ENCODE measurements at places on chromosomes 6 and 20.
A peak's percentile ranks its signal among the peaks of the same experiment; 100 is the strongest.

- DNase-seq: no peak
Observed at GRCh38 chr20:54305421-54305820, 97.5 kb downstream of the PFDN4 start.

DNA sequence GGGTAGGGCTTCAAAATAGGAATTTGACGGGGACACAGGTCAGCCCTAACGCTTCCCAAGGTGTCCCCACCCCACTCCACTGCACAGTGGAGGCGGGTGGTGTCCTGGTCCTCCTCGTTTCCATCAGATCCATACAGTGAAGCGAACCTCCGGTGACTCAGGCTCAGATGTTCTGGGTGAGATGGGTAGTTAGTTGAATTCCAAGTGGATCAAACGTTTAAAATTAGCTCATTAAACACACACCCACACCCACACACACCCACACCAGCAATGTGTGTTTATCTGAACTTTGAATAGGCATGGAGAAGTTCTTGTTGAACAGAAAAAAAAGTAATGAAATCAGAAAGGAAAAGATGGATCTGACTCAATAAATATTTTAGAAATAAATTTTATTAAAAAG, 58.9 kb downstream of the CDH4 start:
- no peak for DNase-seq

DNA sequence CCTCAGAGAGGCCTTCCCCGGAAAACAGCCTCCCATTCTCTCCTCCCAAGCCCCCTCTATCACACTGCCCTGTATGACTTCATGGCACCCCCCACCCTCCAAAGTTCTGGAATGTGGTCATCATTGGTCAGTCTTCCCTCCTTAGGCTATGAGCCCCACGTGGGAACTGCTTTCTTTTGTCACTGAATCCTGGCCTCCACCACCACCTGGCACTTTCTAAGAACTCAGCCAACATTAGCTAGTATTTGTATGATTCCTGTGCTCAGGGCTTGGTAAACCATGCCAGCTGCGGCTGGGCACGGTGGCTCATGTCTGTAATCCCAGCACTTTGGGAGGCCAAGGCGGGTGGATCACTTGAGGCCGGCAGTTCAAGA, 8.4 kb upstream of the E2F1 start:
- no peak for DNase-seq

- no peak for DNase-seq
Observed at GRCh38 chr6:9927275-9927674, 487.6 kb downstream of the TFAP2A start.

DNA sequence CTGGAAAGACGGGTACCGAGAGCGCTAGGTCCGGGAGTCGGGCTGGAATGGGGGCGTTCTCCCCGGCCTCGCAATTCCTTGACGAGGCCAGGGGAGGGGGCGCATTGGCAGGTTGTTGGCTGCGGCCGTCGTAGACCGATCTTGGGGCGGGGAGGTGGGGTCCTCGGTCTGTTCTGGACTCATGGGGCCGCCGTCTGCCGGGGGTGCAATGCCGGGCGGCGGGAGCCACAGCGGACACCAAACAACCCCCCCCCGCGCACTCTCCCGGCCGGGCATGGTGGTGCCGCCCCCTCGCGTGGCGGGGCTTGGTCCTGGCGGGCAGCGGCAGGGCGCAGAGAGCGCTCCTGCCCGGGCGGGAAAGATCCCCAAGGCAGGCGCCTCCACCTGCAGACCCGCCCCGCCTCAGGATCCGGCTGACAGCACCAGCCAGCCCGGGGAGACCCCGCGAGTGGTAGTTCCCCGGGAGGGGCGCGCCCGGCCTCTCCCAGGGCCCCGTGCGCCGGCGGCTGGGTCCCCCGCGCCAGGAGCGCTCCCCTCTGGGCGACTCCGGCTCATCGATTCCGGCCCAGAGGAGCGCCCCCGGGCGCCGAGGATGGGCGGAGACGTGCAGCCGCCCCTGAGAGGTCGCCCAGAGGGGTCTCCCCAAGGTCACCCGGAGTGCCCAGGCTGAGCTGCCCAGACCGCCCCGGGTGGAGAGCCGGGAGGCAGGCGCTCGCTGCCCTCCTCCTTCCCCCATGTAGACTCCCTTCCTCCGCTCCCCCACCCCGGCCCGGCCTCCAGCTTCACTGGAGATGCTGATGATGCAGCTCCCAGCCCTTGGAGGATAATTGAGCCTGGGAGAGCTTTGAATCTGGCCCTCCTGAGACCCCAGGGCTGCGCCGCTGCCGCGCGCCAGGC, 709 bp downstream of the PPP1R16B start:
- DNase-seq: peak; percentile 47

GRCh38 chr6:169529931-169530751, 171.7 kb downstream of the WDR27 start:
- DNase-seq: peak; percentile 40

- no peak for DNase-seq
Observed at GRCh38 chr6:33070909-33071308, 2.5 kb downstream of the HLA-DPA1 start.

DNA sequence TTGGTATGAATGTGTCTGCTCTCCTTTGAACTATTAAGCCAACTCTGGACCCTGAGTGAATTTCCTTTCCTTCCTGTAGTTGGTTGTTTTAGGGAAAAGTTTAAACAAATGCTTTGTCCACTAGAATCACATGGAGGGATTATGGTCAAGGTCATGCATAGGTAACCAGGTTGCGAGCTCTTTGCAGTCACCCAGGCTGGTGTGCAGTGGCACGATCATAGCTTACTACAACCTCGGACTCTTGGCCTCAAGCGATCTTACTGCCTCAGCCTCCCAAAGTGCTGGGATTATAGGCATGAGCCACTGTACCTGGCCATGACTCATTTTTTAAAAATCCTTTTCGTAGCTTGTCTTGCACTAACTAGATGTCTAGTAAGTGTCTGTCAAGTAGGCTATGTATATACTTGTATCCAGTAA, 88.0 kb upstream of the SOX4 start:
- DNase-seq: no peak

GRCh38 chr6:22732176-22732970, 163.0 kb downstream of the HDGFL1 start:
- no peak for DNase-seq

- no peak for DNase-seq
Observed at GRCh38 chr20:36703530-36703929, 42.4 kb downstream of the NDRG3 start.

DNA sequence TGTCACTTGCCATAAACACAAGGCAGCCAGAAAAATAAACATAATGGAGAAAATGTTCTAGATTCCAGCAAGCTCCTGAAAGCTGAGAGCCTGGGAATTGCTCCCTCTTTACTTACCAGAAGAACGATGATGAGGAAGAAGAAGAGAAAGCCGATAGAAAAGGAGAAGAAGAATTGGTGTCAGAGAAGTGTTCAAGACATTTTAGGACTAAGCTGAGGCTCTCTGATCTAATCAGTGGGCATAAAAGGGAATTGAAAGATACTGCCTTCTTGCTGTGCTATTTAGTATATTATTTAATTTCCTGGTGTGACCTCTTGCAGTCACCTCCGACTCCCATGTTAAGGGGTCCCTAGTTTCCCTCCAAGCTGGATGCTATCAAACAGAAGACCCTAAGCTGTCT, 316.6 kb upstream of the JARID2 start:
- DNase-seq: no peak

GRCh38 chr20:24862606-24863005, 86.5 kb upstream of the CST7 start:
- no peak for DNase-seq

GRCh38 chr6:105492706-105493673, 90.1 kb upstream of the PREP start:
- DNase-seq: no peak

- no peak for DNase-seq
Observed at GRCh38 chr20:59802018-59802417, 131.4 kb downstream of the SYCP2 start.

GRCh38 chr6:159555082-159555875, 137.8 kb downstream of the SOD2 start:
- no peak for DNase-seq

DNA sequence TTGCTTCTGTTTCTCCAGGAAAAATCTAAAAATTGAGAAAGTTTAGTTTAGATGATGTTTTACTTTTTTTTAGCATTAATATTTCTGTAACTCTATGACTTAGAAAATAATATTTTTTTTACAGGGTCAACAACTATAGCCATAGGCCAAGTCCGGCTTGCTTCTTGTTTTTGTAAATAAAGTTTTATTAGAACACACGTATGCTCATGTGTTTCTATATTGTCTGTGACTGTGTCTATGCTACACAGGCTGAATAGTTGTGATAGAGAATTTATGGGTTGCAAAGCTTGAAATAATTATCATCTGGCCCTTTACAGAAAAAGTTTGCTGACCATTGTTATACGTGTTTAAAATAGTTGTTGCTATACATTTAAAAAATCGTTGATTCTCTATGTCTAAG, 399.2 kb downstream of the EPM2A start:
- no peak for DNase-seq

- no peak for DNase-seq
Observed at GRCh38 chr20:59414936-59415623, 114.7 kb downstream of the EDN3 start.

DNA sequence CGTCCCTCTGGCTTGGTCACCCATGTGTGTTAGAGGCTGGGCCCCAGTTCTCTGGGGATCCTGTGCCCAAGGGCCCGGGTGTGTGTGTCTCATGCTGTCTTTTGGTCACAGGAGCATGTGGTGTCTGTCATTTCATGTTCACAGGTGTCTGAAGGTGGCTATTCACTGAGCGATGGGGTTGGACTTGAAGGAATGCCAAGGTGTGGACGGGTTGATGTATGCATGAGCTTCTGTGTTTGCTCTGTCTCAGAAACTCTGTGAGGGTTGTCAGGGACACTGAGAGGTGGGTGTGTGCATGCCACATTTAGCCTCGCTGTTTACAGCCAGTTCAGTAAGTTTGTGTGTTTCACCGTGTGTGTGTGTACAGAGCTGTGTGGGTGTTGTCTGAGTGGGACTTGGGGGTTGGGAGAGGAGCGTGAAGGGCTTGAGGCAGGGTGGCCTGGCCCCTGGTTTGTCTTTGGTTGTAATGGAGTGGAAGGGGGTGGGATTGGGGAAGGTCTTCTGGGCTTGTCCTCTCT, 1.2 kb downstream of the DDR1 start:
- peak; percentile 77 for DNase-seq

GRCh38 chr6:125230674-125231073, 71.1 kb downstream of the HDDC2 start:
- no peak for DNase-seq

GRCh38 chr20:40081653-40082052, 607.4 kb downstream of the MAFB start:
- DNase-seq: no peak

DNA sequence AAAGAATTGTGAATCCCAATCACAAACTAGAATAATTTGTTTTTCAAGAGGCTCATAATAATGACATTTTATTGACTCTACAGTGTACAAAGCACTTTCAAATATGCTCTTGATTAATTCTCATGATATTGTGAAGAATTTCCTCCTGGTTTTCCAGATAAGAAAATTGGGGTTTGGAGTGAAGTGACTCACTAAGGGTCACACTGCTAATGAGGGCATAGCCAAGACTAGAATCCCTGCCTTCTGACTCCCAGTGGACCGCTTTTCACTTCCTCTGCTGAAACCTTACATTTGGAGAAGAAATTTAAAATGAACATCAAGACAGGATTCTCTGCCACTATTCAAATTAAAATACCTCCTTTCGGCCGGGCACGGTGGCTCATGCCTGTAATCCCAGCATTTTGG, 38.3 kb upstream of the LTV1 start:
- no peak for DNase-seq

DNA sequence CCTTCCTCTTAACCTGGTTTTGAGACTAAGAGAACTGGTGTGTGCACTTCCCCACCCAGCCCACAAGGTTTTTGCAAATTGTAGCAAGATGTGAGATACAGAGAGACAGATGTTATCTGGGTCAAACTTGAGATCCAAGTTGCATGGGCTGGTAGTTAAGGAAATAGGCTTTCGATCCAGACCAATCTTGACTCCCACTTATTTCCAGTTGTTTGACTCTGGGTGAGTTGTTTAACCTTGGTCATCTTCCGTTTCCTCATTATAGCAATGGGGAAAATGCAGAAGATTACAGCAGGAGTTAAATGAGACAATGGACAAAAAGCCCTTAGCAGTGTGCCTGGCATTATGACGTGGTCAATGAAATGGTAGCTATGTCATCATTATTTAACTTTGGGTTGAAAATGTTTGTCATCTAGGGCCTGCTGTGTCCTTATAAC, 1.7 kb downstream of the SNX21 start:
- no peak for DNase-seq

GRCh38 chr6:13979284-13980171, 54.8 kb downstream of the RNF182 start:
- no peak for DNase-seq

DNA sequence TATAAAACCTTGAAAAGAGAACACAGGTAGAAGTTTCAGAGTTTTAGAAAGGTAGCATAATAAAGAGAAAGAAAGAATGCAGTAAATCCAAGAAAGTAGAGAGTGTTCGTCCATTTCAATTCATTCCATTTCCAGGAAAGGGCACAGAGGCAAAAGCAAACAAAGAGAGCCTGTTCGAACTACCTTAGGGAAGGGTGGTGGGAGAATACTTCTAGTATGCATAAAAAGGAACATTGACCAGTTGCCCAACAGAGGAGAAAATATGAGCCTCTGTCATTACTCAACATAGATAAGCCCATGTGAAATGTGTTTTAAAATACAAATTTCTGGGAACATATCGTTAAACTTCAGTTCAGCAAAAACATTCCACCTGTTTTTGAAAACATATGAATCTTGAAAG, 60.6 kb downstream of the CYP39A1 start:
- no peak for DNase-seq

- no peak for DNase-seq
Observed at GRCh38 chr6:5162355-5162754, 77.2 kb downstream of the PPP1R3G start.

- DNase-seq: no peak
Observed at GRCh38 chr6:16434885-16435284, 196.5 kb downstream of the GMPR start.

- DNase-seq: no peak
Observed at GRCh38 chr6:151349651-151350270, 41.6 kb downstream of the ZBTB2 start.

DNA sequence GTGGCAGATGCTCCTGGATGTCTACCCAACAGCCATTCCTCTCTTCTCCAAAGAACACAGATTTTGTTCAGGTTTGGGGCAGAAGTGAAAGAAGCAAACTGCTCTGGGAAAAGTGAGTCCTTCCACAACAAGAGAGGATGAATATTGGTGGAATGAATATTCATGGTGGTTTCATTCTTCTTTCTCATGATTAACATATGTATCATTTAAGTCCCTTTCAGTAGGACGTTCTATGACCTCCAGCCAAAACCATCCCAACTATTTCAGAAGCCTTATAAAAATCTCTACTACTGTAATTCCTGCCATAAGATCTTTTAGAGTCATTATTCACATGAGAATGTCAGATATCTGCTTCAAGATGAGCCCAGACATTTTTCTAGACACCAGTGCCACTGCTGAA, 44.4 kb downstream of the MDN1 start:
- no peak for DNase-seq

DNA sequence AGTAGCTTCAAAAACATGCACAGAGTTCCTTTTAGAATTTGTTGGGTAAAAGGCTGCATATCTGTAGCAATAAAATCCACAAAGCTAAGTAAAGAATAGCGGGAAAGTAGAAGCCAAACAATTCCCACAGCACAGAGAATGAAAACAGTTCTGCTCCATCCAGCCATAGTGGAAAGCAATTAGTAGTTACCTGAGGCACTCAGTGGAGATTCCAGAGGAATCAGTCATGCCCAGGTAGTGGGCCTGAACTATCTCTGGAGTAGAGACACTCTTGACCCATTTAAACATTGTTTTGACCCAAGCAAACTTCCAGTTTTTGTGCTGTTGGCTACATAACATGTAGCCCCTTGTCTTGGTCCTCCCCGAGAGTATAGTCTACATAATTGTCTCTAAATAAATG, 559.5 kb upstream of the PTCHD4 start:
- no peak for DNase-seq

Measured in left colon (tissue), 2 donors.